ENCODE measurements at places on chromosomes 12 and 14.

GRCh38 chr12:107807471-107808150 is 33.1 kb downstream of the ASCL4 start:
- no peak for DNase-seq

GRCh38 chr12:42130672-42131402 is 13.8 kb downstream of the GXYLT1 start:
- DNase-seq: no peak

GRCh38 chr14:31466554-31466953 is 9.2 kb upstream of the DTD2 start:
- no peak for DNase-seq

DNA sequence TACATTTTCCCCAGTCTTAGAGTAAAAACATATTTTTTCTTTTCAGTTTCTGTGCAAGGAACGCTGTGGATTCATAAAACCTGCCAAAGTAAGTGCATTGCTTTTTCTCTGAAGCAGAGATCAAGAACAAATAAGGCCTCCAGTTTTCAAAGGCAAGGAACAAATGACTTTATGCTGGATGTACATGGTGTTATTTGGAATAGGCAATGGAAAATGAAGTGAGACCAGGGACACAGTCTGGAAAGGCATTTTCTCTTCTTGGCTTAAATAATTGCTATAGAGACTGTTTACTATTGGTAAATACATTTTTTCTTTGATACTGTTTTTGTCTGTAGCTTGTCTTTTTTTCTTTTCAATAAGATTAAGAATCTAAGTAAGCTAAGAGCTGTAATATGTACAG is 725.9 kb upstream of the MDGA2 start:
- no peak for DNase-seq

DNA sequence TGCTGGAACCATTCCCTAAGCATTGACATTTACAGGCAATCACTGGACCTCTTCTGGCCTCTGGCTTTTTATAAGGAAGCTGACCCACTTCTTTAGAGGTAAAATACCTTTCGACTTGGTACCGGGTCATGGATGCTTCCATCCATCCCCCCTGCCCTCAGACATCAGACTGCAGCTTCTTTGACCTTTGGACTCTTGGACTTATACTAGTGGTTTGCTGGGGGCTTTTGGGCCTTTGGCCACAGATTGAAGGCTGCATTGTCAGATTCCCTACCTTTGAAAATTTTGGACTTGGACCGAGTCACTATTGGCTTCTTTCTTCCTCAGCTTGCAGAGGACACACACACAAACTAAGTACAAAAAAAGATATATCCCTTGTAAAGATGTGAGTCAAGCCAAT is 86.1 kb downstream of the TTC6 start:
- no peak for DNase-seq

DNA sequence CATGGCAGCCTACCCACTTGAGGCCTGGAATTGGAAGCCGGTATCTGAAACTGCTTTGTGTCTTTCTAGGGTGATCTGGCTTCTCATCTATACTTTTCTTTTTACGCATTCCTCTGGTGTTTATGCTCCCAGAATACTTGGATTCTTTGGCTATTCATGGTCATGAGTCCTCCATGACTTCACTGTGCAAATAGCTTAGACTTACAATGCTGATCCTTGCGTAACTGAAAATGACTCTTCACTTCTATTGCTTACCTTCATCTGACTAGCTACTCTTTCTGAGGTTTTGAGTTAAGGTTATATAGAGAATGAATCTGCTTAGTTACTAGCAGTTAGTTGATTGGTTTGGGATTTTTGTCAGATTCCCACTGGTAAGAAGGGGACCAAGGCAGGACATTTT is 121.7 kb upstream of the NOVA1 start:
- no peak for DNase-seq

- DNase-seq: no peak
Measured at GRCh38 chr12:62900686-62901272, 34.2 kb downstream of the PPM1H start.

DNA sequence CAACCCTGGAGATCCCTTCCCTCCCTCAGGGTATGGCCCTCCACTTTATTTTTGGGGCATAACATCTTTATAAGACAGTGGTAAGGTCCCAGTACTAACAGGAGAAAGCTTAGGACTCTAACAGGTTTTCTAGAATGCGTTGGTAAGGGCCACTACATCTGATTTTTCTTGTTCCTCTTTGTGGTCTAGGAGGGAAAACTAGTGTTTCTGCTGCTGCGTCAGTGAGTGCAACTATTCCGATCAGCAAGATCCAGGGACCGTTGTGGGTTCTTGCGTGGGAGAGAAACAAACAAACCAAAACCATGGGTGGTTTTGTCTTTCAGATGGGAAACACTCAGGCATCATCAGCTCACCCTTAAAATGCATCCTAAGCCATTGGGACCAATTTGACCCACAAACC is 123.6 kb upstream of the SLC16A7 start:
- no peak for DNase-seq

DNA sequence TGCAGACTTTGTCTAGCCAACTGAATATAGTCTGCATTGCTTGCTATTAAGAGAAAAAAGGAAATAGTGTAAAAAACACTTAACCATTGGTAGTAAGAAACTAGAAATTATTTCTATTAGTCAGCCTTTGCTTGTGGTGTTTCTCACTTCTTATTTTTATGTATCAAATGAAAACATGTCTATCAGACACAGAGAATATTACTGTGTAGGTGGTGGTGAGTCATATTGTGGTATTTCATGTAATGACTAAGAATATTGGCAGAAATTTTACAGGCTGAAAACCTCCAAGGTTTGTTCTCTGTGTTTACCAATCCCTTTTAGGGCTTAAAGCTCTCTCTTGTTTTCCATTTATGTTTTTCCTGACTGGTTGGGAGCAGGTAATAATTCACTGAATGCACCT is 87.2 kb downstream of the DAAM1 start:
- DNase-seq: no peak

DNA sequence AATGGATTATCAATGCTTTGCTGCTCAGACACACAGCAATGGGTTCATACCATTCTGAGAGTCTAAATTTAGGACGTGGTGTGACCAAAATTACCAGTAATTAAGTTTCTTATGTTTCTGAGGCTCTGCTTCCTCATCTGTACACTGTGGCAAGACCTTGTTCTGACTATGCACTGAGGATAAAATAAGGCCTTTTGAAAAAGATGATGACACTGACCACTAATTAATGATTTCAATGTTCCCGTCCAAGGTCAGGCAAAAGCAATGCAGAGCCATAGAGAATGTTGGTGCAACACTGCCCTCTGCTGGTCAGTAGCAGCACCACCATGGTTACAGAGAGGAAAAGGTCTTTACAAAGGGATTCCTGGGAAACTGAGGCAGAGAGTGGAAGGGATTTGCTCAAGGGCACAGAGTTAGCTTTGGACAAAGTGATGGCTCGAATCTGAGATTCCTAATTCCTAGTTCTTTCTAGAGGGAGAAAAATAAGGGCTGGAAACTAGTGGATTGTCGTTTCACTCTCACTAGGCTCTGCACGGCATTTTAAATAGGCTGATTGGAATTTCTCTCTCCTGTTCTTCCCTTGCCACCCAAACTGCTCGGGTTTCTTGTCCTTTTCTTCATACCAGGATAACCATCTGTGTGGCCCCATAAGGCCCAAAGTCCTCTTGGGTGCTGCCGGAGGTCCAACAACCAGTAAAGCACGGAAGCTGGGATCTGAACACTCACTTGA is 22.3 kb upstream of the P2RX7 start:
- peak; percentile 21 for DNase-seq

- DNase-seq: no peak
Measured at GRCh38 chr12:92634730-92635129, 68.1 kb upstream of the PLEKHG7 start.

DNA sequence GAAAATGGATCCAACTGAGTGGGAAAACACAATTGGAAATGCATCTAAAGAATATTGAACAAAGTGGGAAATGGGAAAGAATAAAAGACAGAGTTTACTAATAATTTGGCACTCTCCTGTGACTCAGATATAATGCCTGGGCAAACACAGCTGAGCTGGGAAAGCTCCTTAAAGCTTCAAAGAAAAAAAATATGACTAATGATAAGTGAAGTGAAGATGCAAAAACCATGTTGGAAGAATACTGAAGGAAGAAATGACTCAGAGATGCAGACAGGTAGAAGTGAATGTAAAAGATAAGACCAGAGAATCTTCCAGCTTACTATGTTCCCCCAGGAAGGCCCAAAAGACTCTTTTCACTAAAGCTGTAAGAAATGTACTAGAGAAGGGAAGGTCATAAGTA is 62.4 kb upstream of the FOXG1 start:
- no peak for DNase-seq

DNA sequence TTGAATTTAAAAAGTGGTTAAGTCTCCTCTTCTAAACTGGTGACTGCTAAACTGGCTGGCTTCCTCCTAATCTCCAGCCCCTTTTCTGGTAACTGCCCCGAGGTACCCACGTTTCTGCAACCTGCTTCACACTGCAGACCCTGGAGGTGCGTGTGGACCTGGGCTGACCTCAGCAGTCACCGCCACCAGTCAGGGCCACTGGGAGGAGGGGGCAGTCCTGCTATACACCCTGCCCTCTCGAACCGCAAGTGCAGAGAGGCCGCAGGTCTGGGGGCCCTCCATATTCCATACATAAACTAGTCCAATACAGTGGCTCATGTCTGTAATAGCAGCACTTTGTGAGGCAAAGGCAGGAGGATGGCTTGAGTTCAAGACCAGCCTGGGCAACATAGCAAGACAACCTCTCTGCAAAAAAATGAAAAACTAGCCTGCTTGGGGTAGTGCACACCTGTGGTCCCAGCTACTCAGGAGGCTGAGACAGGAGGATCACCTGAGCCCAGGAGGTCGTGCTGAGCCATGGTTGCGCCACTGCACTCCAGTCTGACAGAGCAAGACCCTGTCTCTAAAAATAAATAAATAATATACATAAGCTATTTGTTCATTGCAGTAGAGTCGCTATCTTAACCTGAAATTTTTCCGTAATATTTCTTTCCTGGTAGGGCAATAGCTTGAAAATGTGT is 25.6 kb downstream of the VPS37B start:
- DNase-seq: no peak

GRCh38 chr12:47755655-47756562 is 2.8 kb downstream of the RAPGEF3 start:
- no peak for DNase-seq

DNA sequence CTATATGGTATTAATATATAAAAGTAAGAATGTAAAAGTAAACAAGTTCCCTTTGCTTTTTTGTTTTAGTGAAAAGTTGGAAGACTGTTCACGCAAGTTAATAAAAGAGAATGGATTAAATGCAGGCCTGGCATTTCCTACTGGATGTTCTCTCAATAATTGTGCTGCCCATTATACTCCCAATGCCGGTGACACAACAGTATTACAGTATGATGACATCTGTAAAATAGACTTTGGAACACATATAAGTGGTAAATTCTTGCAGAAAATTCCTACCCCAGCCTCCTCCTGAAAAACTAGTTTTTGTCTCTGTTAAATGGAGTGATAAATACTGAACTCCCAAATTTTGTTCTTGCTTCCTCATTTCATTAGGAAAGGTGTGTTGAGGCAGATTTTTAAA is 20.9 kb downstream of the METAP2 start:
- DNase-seq: no peak

- no peak for DNase-seq
Measured at GRCh38 chr12:118874698-118875548, 106.4 kb upstream of the SRRM4 start.

GRCh38 chr12:49969027-49969426 is 3.7 kb upstream of the AQP6 start:
- no peak for DNase-seq

DNA sequence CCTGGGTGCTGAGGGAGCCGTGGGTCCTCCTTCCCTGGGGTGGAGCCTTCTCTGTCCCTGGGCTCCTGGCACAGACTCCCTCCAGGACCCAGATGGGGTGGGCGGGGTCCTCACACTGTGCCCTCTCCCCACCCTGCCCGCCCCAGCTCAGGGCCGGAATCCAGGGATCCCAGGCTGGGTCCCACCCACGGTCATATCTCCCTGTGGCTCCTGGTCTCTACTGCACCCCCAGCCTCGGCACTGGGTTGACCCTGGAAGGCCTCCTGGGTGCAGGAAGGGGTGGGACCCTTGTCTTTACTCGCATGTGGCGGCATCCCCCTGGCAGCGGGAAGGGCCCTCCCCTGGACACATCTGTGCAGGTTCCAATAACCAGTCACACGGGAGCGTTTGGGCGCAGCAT is 75.8 kb upstream of the EIF5 start:
- no peak for DNase-seq

- DNase-seq: no peak
Measured at GRCh38 chr12:81596558-81596957, 162.6 kb downstream of the PPFIA2 start.

DNA sequence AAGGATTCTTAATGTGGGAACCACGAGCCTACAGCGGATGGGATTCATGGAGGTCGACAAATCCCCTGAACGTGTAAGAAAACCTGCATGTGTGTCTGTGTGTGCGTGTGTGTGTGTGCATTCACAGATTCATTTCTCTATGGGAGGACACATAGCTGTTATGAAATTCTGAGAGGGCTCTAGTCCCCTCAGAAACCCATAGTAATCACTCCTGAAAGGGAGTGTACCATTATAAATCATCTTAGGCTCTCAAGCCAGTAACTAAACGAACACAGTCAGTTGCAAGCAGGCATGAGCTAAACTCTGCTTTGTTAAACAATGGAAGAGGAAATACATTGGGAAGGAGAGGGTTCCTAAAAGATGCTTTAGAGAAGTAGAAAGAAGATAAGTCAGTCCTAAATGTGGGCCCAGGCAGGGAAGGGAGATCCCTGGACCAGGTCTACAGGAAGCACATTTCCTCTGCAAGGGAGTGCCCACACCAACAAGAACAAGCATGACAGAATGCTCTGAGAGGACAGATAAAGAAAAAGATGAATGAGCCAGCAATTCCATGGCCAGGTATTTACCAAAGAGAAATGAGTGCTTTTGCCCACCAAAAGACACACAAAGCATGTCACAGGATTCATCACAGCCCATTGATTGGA is 91.3 kb downstream of the ITPR2 start:
- no peak for DNase-seq

DNA sequence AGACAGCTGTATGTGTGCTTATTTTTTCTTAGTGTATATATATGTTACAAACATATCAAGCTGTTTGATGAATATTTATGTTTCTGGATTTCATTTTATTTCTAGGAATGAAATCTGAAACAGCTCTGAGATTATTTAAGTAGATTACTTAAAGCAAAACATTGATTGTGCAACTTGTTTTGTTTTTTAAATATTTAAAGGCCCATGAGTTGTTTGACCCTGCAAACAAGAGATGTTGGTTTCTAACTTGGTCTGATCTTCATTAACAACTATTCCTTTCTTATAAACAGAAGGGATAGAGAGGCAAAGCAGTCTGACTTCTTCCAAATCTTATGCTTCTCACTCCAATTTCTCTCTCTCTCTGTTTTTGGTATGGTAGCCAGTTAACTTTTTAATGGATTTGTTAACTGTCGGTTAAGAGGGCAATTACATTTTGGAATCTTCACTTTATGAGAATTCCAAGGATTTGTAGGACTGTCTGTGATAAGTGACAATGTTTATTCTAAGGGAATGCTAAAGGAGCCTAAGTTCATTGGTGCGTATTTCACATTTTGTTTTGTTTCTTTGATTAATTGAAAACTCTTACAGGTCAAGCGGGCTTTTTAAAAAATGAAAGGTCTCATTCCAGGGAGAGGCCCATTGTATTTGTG is 102.6 kb upstream of the HMGA2 start:
- DNase-seq: no peak
